ENCODE measurements at places on chromosomes 2 and 18.

DNA sequence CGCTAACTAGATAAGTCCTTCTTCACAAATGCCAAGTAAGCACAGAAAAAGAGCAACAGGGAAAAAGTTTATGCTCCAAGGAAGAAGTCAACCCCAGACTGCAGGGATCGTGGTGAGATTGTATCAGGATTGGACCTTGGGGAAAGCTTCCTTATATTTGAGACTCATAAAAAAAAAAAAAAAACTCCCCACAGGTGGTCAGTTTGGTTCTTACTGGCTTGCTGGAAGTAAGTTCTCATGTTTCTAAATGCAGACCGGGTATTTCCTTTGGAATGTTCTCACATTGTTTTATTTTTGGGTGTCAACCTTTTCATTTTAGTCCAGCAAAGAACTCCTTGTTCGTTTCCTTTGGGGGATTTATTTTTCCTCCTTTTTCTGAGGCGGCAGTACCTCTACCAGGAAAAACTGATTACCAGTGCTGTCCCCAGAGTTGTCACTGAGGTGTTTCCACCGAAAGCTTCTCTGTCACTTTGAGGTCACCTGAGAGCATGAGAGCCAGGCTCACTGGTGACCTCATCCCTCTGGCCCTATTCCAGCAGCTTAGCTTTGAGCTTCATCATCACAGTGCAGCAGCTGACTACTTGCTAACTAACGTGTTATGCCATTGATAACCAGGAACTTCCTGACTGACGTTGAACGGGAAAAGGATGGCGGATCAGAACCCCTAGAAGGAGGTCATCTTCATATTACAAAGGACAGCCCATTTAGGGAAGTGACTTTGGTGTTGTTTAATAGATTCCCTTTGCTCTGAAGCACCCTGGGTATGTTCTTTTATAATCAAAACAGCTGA lies 16.8 kb upstream of the ATP8B1 start:
- DNase-seq = no peak

GRCh38 chr2:189552991-189553404 lies 27.6 kb downstream of the SLC40A1 start:
- DNase-seq = no peak

DNA sequence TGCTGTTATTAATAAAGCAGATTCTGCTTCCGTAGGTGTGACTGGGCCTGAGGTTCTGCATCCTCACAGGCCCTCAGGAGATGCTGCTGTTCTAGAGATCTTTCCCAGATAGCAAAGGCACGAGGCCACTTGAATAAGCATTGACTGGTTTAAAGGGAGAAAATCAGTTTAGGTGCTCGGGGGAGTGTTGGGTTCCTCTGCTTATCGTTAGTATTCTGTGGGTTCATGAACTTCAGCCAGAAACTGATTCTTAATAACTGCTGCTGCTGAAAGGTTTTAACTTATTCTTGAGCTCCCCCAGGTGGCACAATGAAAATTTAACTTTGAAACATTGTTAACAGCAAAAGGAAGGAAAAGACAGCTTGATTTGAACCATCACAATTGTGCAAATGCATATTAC lies 56.9 kb downstream of the ITGA6 start:
- no peak for DNase-seq

DNA sequence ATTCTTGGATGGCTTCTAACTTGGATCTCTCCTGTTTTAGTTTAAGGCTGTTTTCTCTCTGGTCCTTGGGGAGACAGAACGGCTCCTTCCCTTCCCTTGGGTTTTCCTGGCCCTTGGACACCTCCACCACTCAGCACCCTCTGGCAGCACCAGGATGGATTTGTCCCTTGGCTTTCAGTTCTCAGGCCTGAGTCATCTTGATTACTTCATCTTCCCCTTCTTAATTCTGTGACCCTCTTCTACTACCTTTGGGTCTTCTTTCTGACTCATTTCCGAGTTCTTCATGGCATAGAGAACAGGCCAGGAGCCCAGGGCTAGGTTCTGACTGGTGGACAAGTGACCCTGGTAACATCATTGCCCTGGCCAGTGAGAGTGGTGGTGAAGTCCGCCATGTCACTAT lies 14.9 kb downstream of the IGFBP2 start:
- DNase-seq = no peak

DNA sequence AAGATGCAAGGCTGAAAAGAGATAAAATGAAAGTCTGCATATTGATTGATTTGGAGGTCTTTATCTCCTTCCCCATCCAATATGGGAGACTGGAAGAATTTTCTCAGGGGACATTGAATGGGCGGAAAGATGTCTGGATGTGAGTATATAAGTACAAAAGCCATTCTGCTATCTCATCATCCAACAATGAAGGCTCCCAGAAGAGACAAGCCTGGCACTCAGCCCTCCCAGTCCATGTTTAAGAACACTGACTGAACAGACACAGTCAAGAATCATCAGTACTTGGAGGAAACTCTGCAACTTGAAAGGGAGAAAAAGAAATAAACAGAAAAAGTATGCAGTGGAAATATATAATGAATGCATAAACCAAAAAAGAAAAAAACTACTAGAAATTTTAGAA lies 80.9 kb downstream of the PTRHD1 start:
- no peak for DNase-seq

GRCh38 chr2:63741884-63742579 lies 99.7 kb upstream of the UGP2 start:
- no peak for DNase-seq

- no peak for DNase-seq
Observed at GRCh38 chr2:46737577-46737976, 178.0 kb downstream of the MCFD2 start.

DNA sequence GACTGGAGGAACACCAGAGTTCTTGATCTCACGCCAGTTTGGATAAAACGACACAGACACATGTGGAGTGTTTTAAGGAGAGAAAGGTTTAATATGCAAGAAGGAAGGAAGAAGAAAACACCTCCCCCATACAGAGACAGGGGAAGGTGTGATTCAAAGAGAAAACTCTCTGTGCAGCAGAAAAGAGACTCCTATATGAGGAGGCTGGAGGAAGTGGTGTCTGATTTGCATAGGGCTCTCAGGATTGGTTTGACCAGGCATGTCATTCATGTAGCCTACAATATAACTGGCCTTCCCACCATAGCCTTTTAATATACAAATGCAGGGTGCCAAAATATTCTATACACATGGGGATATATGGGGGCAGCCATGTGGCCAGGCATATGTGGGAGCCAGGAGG lies 1386.5 kb downstream of the RPIA start:
- no peak for DNase-seq

GRCh38 chr2:72891091-72891818 lies 4.0 kb downstream of the SPR start:
- no peak for DNase-seq

DNA sequence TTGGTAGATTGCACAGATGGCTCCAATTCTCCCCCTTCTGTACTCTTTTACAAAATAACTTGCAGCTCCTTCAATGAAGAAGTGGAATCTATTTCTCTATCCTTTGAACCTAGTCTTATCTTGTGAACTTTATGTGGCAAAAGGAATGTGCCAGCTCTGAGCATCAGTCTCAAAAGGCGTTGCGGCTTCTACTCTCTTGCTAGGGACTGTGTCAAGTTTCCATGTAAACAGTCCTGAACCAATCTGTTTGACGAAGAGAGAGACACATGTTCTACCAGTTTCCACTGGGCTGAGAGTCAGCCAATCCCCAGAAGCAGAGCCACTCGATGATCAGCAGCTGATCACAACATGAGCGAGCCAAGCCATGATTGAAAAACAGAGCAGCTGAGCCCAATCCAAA lies 439.7 kb upstream of the SETBP1 start:
- no peak for DNase-seq

DNA sequence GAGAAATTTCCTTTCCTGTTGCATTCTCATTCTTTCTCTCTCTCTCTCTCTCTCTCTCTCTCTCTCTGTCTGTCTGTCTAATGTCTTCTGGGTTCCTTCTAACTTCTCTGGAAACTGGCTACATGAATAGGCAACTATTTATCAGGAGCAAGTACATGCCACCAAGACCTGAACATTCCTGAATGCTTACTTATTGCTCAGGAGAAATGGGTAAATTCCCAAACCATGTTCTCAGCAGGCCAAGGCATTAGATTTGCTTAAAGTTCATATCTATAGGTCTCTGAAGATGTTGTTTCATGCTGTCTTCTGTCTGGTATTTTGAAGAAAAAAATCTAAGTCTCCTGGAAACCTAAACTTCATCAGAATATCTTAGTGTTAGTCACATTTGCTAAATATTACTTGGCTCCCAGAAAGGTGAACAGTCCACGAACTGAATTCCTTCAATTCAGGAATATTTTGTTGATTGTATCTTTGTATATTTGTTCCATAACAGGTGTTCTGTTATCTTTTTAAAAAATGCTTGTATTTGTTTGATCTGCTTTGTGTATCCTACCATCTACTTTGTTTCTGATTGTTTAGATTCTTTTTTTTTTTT lies 77.2 kb upstream of the FIGN start:
- DNase-seq = no peak

DNA sequence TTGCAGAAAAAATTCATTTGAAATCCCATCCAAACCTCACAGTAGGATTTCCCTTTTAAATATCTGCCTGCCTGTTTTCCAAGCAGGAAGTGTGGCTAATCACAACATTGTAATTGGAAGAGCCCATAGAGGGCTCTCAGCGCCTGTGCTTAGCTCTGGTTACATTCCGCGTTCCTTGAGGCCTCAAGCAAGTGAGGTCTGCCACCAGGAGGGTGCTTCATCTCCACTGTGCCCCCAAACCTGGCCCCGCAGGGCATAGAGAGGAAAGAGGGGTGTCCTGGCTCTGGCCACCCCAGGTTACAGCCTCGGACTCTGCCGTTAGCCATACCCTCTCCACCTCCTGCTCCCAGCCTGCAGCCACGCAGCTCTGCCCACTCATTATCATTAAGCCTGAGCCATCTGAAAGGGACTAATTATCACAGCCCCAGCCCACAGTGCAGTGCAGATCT lies 214.8 kb downstream of the SP3 start:
- no peak for DNase-seq

DNA sequence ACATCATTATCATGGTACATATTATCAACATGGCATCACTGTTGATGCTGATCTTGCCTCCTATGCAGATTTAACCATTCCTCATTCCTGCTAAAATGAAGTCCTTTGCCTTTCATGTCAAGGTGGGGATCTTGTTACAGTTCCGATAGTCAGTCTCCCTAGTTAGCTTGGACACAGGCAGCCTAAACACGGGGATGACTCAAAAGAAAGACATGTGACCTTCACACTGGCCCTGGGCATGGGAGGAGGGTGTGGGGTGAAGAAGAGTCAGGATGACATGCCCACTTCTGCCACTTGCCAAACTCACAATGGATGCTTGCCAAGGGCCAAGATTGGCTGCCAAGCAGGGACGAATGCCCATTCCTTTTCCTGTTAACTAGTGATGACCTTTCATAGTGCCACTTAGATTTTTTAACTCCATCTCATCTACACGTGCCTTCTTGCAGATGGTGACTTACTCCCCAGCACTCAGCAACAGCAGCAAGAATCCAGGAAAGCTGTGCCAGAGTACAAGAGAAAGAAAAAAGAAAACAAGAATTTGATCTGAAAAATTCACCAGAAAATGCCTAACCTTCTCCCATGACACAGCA lies 13.9 kb upstream of the SLC1A4 start:
- DNase-seq = no peak

DNA sequence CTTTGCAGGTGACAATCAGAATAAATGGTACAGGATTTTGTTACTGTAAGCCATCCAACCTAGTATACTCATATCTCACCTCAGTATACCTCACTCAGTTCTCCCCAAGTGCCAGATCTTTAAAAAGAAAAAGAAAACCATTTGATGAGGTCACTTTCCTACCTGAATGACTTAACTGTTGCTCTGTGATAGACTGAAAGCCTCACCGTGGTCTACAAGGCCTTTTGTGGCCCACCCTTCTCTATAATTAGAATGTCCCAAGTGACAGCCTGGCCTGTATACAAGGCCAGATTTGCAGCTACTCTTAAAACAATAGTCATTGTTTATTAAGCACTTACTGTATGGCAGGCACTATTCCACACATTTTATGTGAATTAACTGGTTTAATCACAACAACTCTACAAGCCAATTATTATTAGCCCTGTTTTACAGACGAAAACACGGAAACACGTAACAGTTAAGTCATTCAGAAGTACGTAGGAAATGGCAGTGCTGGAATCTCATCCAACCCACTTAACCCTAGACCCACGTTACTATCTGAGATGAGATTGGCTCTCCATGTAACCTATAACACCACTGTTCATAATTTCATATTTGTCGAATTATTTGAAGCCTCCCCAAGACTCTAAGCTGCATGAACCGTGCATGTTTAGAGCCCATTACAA lies 28.3 kb downstream of the PKP4 start:
- DNase-seq = no peak

DNA sequence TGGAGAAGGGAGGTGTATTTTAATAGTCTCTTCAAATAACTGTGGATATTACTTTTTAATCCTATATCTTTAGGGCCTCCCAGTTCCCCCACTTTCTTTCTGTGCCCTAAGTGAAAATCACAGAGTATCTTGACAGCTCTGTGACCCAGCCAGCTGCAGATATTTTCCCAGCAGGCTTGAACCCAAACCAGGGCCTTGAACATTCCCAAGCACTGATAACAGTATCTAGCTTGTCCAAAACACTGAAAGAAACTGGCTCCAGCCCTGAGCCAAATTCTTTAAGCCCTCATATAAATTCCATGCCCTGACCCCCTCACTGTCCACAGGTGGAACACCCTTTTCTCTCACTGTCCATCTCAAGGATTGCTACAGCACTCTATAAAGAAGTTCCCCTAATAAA lies 388.1 kb upstream of the CHAC2 start:
- DNase-seq = no peak

- DNase-seq = no peak
Observed at GRCh38 chr18:61856678-61857077, 36.1 kb downstream of the RNF152 start.

DNA sequence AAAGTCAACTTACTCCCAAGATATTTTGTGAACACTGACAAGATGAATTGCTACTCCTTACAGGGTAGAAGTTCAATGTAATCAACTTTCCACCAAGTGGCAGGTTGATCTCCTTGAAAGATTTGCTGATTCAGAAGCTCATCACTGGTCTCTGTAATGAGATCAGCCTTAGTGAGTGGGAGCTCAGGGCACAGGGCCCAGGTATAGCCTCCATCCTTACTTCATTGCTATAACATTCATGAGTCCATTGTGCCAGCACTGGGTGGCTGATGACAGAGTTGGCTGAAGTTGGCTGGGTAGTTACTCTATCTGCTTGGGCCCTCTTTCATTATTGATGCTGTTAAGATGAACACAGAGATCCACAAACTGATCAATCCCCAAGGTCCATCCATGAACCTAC lies 379.0 kb downstream of the IRS1 start:
- no peak for DNase-seq

All from cortex of kidney (tissue), 1 donor.